Suprapubic skin (tissue), 4 donors: ENCODE measurements at places on chromosomes 11 and 22. TPM values are rescaled to one million over a fixed set of nuclear protein-coding genes. Genes with fewer than 3 reads are reported as not detected.

Gene LRFN4
- total RNA-seq: 8.5 TPM

Gene CABP4
- total RNA-seq: 0.38 TPM

Gene DDX6
- total RNA-seq: 130 TPM

Gene PTGDR2
- not detected for total RNA-seq

Gene PPFIA1
- total RNA-seq: 42.8 TPM
